ENCODE measurements at places on chromosomes 6 and 20. TPM values are rescaled to one million over a fixed set of nuclear protein-coding genes. Genes with fewer than 3 reads are reported as not detected.

MAN1A1 gene
- 158 TPM for total RNA-seq

DNA sequence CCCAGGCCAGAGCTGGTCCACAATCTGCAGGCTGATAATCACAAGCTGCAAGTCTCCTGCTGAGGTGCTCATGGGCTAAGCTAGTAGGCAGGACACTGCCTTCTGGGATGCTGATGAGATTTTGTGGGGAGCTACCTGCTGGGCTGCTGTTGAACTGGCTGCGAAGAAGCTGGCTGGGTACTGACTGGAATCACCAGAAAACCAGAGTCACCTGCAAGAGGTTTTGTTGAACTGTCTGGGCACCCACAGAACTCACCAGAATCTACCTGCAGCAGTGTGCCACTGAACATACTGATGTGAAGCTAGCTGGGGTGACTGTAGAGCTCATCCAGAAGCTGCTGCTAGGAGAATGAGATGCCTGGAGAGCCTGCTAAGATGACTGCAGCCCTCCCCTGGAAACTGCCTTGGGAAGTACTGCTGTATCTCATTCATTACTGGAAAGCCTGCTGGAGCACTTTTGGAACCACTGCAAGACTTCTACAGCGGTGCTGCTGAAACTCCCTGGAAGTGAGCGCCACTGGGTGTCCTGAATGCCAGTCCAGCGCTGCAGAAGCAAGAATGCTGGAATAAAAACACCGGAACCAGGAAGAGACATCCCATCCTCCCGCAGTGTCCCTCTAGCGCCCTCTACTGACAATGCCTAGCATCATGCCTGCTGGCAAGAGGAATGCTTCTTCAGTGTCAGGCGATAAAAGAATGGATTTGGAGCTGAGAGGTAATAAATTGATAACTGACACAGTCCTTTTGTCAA lies 64.9 kb upstream of the ARHGAP18 start:
- DNase-seq = peak; percentile 39

HLA-DMB gene
- 59.4 TPM for total RNA-seq

DNA sequence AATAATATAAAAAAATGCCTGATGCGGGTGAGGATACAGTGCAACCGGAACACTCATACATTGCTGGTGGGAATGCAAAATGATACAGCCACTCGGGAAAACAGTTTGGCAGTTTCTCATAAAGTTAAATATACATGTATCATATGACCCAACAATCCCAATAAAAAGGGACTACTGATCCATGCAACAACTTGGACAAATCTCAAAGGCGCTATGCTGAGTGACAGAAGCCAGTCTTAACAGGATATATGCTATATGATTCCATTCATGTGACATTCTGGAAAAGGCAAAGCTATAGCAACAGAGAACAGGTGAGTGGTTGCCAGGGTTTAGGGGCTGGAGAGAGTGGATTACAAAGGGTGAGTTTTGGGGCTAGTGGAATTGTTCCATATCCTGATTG lies 170.2 kb upstream of the MLN start:
- peak; percentile 3 for DNase-seq

DNA sequence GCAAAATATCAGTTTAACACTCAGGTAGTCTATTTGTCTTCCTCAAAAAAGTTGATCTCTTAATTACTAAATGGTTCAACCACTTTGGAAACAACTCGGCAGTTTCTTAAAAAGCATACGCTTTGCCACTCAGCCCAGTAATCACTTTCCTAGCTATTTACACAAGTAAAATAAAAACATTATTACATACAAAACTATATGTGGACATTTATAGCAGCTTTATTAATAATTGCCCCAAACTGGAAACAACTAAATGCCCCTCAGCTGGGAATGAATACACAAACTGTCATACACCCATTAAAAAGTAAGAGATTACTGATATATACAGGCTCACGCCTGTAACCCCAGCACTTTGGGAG lies 7.4 kb downstream of the EEF1A1 start:
- no peak for DNase-seq

GRCh38 chr20:48329676-48330664 lies 497.8 kb downstream of the PREX1 start:
- no peak for DNase-seq

DNA sequence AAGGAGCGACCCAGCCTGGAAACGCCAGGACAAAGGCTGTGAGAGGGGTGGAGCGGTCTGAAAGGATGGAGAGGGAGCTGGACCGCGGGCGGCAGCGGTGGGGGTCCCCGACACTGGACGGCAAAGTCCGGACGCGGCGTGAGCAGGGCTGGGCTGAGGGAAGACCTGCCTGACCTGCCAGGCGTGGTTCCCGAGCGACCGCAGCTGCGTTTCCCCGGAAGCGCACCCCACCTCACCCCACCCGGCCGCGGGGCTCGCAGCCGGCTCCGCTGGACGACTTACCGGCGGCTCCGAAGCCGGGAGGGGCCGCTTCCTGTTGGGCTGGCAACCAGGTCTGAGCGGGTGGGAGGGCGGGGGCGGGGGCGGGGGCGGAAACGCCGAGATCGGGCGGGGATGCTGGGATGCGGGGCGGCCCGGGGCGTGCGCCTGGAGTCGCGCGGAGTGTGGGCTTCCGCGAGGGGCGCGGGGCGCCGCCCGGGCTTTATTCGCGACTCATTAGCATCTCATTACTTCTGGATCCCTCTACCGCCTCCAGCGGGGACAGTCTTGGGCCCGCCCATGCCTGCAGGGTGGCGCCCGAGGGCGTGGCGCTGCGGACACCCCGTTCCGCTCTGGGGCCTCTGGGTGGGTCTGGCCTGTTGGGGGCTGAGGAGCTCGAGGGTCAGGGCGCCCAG lies at the start of gene MICAL1:
MICAL1 (minus strand) TSS at position 336 of the 674 bp plus-strand sequence. CDS start 1,576 bp downstream, outside the sequence.
- DNase-seq = peak; percentile 93

Measured in Peyer's patch (tissue), 4 donors.